Stimulated activated CD4-positive, alpha-beta T cell treated with anti-CD3 and anti-CD28 coated beads, Interleukin-1b, Interleukin-23, amount 100 ng/mL, for 48 hours (primary cell): ENCODE measurements at places on chromosomes 2 and 18.

GRCh38 chr2:148725564-148725963 lies 81.0 kb downstream of the EPC2 start:
- DNase-seq: no peak

- DNase-seq: no peak
Observed at GRCh38 chr18:24089076-24089475, 49.8 kb upstream of the CABYR start.

GRCh38 chr2:148701877-148702276 lies 57.3 kb downstream of the EPC2 start:
- no peak for DNase-seq

DNA sequence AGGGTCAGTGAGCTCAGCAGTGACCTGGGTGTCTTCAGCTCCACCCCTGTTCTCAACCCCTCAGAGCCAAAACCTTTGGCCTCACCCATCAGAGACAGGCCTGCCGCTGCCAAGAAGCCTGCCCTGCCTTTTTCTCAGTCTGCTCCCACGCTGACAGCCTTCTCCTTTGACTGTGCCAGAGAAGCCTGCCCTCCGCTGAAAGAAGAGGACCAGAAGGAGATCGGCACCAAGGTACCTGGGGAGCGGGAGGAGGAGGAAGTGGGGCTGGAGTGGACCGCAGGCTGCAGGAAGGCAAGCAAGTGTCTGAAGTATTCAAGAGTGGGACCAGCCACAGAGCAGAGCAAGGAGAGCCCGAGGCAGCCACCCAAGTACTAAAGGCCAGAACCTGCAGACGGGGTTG lies 33.2 kb downstream of the TOGARAM2 start:
- peak; percentile 33 for DNase-seq
